A549 (cell line): ENCODE measurements at places on chromosomes 11 and 22. TPM values are rescaled to one million over a fixed set of nuclear protein-coding genes. Genes with fewer than 3 reads are reported as not detected.

SPI1 gene
- polyA plus RNA-seq = 0.07 to 0.21 TPM (median 0.14 TPM) in 3 replicates

FAM227A gene
- 1.4 to 1.7 TPM (median 1.4 TPM) in 3 replicates for polyA plus RNA-seq

APOBEC3A gene
- polyA plus RNA-seq = not detected in 3 replicates

ANGPTL5 gene
- not detected in 3 replicates for polyA plus RNA-seq

TH gene
- polyA plus RNA-seq = not detected in 3 replicates

CCDC116 gene
- polyA plus RNA-seq = 0.04 to 0.06 TPM in 2 of 3 replicates, not detected in the other

PDE3B gene
- 2.3 to 2.4 TPM (median 2.4 TPM) in 3 replicates for polyA plus RNA-seq

NFAM1 gene
- polyA plus RNA-seq = 0.03 TPM in 1 of 3 replicates, not detected in the others

IRAG1 gene
- polyA plus RNA-seq = 0.03 to 0.12 TPM in 2 of 3 replicates, not detected in the other

GAL3ST1 gene
- polyA plus RNA-seq = 10.4 to 14.0 TPM (median 12.5 TPM) in 3 replicates

OLFML1 gene
- polyA plus RNA-seq = not detected in 3 replicates

SERHL2 gene
- polyA plus RNA-seq = 0.21 to 0.42 TPM (median 0.38 TPM) in 3 replicates

OR5M8 gene
- not detected in 3 replicates for polyA plus RNA-seq

BIK gene
- 0.54 to 0.80 TPM (median 0.54 TPM) in 3 replicates for polyA plus RNA-seq

GANAB gene
- polyA plus RNA-seq = 206 to 220 TPM (median 214 TPM) in 3 replicates

CHRDL2 gene
- 2.6 to 5.8 TPM (median 5.4 TPM) in 3 replicates for polyA plus RNA-seq

IPO7 gene
- polyA plus RNA-seq = 108 to 129 TPM (median 115 TPM) in 3 replicates

CCDC81 gene
- 0.18 to 0.30 TPM (median 0.29 TPM) in 3 replicates for polyA plus RNA-seq
